ENCODE measurements at places on chromosomes 6 and 20.

GRCh38 chr6:109296971-109297372 is 85.3 kb downstream of the CD164 start:
- DNase-seq, result no peak

GRCh38 chr6:17083397-17083796 is 18.5 kb upstream of the STMND1 start:
- no peak for DNase-seq

GRCh38 chr6:170189236-170189635 is 101.6 kb downstream of the DLL1 start:
- no peak for DNase-seq

DNA sequence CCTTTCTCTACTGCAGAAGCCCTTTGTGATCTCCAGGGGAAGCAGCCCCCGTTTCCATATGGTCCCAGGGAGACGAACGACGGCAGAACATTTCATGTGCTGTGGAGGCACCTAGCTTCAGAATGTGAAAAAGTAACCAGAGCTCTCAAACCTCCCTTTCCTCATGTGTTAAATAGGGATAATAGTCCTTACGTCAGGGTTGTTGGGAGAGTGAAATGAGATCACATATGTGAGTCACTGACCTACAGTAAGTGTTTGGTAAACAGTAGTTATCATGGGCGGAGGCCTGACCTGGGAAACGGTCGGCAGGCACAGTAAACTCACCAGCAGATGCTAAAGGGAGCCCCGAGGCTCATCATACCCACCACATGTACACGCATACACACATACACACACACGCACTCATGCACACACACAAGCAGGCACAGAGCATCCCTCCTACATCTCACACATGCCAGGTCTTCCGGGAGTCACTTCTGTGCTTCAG is 89.7 kb downstream of the LY86 start:
- no peak for DNase-seq
